ENCODE measurements at places on chromosomes 2 and 18.

DNA sequence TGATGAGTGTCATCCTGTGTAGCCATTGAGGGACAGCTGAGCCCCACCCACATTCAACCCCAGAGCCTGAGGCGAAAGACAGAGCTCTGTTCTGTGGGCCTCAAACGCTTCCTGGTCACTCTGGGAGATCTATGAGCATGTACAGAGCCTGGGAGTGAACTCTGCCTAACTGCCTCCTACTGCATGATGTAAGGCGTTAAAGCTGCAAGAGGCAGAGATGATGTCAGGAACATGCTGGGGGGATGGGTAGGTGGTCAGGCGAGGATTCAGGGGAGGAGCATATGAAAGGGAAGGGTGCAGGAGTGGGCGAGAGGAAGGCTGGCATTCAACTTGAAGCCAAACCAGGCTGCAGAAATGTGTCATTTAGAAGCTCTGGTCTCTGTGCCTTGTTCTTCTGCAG is 181.0 kb downstream of the TFCP2L1 start:
- DNase-seq = no peak

GRCh38 chr2:8671802-8672201 is 10.1 kb upstream of the ID2 start:
- DNase-seq = no peak

DNA sequence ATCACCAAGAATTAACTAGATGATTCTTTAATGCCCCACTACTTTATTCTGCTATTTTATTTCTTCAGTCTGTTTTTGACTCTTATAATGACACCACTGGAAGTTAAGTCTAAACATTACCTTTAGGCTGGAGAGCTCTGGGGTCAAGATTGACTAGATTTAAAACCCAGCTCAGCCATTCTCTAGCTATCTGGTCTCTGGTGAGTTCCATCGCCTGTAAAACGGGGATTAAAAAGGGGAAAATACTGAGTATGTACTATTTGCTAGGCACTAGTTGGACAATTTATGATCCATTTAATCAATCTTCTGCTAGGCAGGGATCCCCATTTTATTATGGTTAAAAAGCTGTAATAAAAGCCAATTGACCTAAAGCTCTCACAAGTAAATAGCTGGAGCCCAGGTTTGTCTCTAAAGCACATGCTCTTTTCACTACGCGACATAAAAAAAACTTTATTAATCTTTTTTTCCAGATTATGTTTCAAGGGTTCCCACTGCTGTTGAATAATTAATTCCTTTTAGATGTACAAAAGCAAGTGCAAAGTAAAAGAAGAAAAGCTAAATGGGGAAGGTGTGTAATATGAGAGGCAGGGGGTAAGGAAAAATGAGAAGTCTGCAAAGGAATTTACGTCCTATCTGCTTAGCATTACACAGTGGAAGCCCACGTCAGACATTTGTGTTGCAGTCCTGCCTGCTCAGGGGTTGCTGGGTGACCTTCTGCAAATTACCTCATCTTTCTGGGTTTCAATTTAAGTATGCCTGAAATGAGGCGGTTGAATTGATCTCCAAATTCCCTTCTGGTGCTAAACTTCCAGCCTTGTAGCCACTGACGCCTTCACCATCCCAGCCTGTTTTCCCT is 918 bp upstream of the NABP1 start:
- DNase-seq = peak; percentile 75

DNA sequence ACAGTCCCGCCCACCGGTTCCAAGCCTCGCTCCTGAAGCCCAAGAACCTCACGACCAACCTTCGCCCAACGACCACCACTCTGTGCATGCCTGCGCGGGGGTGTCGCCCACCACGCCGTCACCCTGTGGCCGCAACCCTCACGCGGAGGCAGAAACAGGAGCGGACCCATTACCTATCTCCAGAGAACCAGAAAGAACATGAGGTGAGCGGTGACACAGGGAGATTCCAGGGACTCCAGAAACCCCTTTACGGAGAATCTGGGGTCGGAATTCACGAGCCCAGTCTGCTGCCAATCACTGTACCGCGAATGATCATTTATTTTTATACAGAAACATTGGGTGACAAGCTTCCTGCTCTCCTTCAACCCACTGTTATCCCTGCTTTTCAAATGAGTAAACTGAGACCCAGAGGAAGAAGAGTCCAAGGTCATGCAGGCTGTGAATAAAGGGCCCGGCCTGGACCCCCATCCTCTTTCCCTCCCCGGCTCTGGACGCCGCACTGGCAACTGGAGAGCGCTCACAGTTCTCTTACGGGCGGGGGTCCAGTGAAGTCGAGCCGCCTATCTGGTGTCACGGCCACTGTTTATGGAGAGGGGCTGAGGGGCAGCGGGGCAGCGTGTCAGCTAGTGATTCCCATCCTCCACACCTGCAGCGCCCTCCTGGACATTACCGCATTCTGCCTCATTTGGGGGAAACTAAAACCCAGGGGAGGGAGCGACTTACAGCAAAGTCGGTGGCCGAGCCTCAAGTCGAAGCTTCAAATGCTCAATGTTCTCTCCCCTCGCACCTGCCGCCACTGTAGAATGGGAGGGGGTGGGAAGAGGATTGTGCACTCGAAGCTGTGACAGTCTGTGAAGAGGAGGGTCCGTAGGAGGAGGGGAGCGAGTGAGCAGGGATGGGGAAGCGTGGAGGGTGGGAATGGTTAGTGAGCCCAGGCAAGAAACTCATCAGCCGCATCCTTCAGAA is 723 bp upstream of the SLC30A3 start:
- no peak for DNase-seq

DNA sequence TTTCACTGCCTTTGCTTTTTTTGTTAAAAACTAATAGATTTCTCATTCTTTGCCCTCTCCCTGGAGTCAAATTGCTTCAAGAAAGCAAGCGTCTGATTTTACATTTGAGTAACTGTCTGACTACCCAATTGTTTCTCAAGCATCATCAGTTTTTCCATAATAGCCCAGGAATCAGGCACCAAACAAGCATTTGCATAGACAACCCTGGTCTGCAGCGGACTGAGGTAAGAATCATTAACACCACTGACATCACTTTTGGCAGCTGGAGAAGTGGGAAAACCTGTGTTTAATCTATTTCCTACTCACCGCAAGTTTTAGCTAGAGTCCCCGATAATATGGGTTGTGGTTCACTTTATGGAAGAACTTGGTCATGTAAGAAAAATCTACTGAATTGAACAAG is 55.7 kb downstream of the IRS1 start:
- no peak for DNase-seq

GRCh38 chr18:70249118-70249517 is 39.7 kb upstream of the SOCS6 start:
- no peak for DNase-seq

GRCh38 chr2:190069936-190070696 is 7.6 kb upstream of the MSTN start:
- DNase-seq = no peak

DNA sequence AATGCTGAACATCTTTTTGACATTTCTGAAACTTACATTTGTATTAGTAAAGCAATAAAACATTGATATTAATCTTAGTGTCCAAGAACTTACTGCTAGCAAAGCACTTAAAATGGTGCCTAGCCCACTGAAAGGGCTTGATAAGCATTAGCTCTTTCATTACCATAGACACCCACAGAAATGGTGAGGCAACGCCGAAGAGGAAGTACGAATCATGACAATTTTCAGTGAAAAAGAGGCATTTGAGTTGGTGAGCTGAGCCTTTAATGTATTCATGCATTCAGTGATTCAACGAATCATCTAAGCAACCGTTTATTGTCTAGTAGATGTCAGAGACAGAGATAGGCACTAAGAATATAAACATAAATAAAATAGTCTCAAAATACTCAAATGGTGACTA is 101.1 kb downstream of the PIGN start:
- DNase-seq = no peak

GRCh38 chr18:26511339-26512071 is 36.8 kb downstream of the KCTD1 start:
- DNase-seq = no peak

DNA sequence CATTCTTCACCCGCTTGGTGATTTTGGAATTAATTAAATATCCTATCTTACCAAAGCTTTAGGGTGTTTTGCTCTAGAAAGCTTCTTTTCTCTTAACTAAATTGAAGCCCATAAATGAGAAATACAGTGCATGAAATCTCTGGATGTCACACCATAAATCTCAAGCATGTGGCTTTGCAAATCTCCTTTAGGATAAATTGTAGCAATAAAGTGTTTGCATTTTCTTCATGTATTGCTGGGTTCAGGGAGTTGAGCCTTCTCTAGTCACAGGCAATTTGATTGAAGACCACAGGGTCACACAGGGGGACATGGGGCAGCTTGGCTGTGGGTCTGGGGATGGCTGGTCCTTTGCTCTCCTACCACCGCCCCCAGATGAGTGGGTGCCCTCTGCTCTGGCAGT is 364.2 kb downstream of the CLIP4 start:
- no peak for DNase-seq

- DNase-seq = no peak
Measured at GRCh38 chr2:98247383-98247782, 98.9 kb upstream of the CNGA3 start.

DNA sequence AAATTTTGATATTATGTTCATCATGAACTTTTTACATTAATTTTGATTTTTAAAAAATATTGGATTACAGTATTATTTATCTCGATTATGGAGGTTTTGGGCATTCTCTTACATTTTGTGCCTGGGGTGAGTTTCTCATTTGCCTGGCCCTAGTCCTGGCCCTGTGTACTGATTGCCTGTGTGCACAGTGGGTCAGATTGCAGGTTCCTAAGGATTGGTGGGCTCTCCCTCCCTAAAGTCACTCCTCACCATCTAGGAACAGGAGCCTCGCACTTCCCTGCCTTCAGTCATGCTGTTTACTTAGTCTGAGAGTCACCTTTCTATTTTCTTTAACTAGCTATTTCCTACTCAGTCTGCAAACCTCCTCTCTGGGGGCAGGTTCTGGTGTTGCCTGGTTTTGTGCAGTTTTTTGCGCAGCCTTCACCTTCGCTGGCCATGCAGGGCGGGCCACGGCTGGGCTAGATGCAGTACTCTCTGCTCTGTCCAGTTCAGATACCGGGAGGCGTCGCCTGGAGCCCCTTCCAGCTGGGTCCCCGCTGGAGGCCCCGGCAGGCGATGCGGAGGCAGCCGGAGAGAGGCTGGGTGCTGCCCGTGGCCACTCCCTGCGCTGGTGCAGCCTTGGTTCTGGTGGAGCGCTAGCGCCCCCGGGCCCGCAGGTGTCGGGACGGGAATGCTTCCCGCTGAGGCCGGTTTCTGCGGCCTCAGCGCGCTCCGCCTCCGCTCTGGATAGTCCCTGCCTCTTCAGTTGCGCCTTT is 23.3 kb upstream of the MC5R start:
- peak; percentile 26 for DNase-seq

GRCh38 chr2:58032016-58032763 is 14.4 kb upstream of the VRK2 start:
- peak; percentile 37 for DNase-seq

DNA sequence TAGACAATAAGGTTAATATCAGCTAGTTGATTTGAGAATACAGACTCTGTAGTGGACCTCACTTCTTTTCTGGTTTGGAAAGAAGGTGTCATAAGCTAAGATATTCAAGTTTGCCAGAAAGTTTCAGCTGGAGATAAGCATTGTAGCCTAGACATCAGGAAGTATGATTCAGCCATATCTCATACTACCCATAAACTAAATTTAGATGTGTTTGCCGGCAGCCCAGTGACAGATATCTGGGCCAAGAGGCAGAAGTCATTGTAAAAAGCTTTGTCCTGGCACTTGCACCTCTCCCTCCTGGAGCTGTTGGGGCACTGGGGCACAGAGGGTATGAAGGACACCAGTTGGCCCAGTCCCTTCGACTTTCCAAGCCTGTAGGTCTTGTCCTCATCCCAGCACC is 128.0 kb downstream of the EPHA4 start:
- no peak for DNase-seq

DNA sequence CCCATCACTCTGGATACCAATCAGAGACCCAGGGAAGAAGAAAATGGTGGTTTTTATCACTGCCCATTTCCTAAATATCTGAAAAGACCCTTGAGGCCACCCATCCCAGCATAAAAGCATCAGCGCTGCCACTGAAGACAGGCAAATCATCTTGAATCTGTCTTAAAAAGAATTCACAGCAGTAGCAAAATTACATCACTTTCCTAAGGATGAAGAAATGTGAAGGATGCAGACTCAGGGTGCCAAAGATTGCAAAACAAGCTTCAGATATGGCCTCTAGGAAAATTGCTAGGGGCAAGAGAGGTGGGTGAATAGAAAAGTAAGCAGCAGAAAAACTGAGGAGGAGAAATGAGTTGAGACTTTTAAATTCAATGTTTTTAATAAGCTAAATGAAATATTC is 70.0 kb downstream of the SLC25A12 start:
- no peak for DNase-seq

DNA sequence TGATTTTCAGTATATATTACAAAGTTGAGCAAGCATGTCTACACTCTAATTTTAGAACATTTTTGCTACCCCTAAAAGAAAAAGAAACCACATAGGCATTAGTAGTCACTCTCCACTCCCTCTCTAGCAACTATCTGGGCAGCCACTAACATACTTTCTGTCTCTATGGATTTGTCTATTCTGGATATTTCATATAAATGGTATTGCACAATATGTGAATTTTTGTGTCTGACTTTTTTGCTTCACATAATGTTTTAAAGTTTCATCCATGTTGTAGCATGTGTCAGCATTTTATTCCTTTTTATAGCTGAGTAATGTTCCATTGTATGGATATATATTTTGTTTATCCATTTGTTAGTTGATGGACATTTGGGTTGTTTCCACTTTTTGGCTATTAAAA is 232.5 kb upstream of the CTAGE1 start:
- DNase-seq = no peak

All from CD4-positive, alpha-beta T cell treated with Interleukin-4 for 1 hour (primary cell).